Stimulated activated CD8-positive, alpha-beta memory T cell treated with anti-CD3 and anti-CD28 coated beads, Interleukin-15, amount 100 ng/mL, for 48 hours (primary cell): ENCODE measurements at places on chromosomes 3 and 15.

DNA sequence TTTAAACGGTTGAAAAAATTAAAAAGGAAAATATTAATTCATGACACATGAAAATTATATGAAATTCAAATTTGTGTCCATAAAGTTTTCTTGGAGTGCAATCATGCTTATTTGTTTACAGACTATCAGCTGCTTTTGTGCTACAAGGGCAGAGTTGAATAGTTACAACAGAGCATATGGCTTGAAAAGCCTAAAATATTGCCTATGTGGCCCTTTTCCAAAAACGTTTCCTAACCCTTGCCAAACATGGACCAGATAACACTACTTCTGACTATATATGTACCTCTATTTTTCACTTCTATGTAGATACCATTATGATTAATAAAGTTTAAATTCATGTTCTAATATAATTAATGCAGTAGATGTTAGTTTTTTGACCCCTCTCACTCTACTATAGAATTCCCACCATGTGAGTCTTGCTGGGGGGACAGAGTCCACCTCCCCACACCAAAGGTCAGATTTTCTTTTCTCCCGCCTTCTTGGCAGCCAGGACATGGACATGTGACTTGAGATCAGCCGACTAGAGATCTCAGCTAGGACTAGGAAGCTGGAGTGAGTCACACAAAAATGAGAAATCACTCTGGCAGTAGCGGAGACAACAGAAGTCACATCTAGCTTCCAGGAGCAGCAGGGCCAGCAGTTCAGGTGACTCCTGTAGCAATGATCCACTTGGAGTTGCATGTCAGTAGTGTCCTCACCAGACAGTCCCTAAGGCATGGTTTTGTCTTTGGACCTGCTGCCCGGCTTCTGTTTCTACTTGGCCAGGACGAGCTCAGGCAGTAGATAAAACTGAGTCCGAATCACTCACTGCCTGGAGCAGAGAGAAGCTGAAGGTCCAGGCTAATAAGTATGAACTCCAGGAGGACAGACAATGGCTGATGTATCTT lies 22.4 kb downstream of the CIAO2A start:
- DNase-seq, result no peak

DNA sequence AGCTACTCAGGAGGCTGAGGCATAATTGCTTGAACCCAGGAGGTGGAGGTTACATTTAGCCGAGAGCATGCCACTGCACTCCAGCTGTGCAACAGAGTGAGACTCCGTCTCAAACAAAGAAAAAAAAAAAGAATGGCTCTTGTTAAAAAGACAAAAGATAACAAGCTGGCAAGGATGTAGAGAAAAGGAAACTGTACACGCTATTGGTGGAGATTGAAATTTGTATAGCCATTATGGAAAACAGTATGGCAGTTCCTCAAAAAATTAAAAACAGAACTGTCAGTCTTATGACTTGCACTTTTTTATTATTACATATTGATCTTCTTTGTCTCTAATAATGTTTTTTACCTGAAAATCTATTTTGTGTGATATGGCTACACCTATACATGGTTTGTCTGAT lies 41.9 kb downstream of the MEX3B start:
- DNase-seq, result no peak

- DNase-seq, result no peak
Measured at GRCh38 chr3:110767156-110767555, 304.5 kb upstream of the NECTIN3 start.

DNA sequence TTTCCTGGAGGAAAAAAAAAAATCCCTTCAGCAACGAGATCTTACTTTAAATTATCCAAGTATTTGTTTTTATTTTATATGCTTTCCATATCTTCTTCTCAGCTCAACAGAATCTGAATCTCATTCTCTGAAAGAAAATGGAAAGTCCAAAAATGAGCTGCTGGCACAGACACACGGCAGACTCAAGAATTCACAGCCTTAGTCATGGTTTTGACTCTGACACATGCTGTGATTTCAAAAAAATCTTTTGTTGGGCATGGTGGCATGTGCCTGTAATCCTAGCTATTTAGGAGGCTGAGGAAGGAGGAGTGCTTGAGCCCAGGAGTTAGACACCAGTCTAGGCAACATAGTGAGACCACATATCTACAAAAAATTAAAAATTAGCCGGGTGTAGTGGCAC lies 565.0 kb downstream of the MAGI1 start:
- DNase-seq, result no peak

DNA sequence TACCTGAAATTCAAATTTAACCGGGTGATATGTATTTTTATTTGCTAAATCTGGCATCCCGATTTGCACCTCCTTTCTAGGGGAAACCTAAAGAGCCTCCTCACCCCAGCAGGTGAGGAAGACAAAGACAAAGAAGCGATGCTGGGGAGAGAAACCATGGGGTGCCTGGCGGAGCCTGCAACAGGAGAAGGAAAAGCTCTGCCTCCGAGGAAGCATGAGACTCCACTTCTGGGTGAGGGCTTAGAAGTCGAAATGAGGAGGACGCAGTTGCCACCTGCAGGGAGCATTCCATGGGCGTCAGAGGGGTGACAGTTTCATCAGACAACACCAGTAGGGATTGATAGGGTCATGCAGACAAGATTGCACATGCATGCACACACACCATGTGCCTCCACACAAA lies 30.5 kb upstream of the LYZL4 start:
- DNase-seq, result no peak

DNA sequence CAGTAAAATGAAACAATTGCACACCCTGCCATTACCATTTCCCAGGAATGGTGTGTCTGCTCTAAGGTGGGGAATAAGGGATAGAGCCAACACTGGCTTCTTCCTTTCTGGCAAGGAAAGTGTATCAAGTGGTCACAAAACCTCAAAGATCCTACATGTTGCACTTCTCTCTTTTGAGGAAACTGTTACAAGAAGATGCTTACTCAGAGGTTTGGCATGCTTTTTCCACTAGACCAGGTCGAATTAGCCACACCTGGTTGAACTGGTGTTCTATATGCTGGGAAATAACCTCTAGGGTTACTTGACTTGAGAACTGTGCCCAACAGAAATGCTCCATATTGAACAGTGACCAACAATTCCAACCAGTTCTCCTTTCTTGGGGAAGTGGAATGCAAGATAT lies 102.9 kb downstream of the LRRN1 start:
- DNase-seq, result no peak

DNA sequence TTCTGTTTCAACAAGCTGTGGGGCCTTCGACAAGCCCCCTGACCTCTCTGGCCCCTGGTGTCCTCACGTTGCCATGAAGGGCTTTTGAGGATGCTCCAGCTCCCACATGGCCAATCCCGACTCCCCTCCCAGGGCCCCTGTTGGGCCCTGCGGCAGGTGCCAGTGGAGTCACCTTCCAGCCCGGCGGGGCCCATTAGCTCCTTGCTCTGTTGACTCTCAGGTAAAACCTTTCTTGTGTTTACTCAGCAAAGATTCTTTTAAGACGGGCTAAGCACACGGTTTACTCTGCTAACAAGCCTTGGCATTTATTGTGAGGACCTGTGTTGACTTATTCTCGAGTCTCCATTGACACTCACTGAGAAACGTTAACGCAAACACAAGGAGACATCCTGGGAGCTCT lies 15.0 kb downstream of the RPLP1 start:
- no peak for DNase-seq

DNA sequence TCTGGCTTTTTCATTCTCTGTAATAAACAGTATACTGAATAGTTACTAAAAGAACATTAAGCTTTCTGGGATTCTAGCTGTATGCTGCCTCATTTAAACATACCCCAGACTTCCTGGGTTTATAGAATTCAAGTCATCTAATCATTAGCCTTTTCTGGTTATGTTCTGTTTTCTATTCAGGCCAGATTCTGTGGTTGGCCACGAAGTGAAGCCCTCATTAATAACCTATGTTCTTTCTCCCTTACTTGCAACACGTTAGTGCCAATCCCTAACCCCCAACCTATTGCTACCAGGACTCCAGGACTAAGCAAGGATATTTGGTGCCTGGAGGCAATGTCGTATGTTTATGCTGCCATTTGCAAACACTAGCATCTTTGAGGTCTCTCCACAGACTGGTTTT lies 28.6 kb upstream of the MTMR10 start:
- DNase-seq, result no peak

DNA sequence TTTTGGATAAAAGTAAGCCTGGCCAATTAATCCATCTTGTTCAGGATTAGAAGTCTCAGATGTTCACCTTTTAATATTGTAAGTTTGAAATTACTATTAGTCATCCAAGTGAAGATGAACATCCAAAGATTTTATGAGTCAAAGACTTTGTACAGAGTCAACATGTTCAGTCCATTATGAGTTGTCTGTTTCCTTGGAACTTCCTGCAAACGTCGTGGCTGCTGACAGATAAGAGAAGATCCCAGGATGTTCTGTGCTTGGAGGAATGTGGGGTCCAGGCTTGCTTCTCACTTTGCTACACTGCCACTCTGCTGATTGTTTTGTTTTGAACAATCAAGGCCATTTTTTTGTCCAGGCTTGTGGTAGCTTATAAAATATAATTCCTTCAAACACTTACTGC lies 74.3 kb upstream of the SLCO2A1 start:
- DNase-seq, result no peak

DNA sequence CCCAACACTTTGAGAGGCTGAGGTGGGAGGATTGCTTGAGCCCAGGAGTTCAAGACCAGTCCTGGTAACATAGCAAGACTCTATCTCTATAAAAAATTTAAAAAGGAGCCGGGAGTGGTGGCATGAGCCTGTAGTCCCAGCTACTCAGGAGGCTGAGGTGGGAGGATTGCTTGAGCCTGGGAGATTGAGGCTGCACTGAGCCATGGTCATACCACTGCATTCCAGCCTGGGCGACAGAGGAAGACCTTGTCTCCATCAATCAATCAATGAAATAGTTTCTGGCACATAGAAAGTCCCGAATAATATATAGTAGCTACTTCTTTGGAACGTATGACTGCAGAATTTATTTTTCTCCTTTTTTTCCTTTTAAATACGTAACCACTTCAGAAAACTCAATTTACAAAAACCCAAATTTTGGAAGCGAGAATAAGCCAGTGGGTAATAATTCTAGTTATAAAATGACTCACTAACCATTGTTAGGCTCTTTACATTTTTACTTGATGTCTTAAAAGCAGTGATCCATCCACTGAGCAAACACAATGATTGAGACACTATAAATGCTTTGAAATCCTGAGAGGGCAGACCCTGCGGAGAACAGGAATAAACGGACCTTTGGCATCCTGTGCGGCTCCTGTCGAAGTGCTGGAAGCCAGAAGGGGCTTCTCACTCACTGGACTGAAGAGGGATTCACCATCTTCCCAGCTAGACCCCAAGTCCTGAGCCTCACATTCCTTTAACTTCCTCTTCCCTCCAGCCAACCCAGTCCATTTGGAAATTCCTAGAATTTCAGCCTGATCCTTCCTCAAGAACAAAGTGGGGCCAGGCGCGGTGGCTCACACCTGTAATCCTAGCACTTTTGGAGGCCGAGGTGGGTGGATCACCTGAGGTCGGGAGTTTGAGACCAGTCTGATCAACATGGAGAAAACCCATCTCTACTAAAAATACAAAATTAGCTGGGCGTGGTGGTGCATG lies 68.4 kb upstream of the MFGE8 start:
- DNase-seq, result no peak

DNA sequence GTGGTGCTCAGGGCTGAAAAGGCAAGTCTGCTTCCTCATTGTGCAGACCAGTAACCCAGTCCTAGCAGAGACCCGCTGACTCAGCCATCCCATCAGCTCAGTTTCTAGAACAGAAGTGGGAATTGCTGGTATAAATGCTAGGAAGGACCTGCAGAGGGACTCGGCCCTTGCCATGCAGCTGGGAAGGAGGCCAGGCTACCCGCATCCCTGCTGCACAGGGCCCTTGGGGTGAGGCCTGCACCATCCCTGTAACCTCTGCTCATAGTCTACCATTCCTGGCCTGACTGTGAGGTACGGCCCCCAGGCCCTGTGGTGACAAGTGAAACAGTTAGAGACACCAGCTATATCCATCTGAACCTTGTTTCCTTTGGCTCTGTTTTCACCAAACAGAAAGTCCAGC lies 23.5 kb downstream of the RAB6B start:
- DNase-seq, result no peak

- no peak for DNase-seq
Measured at GRCh38 chr3:106510206-106510605, 641.4 kb upstream of the CBLB start.

- no peak for DNase-seq
Measured at GRCh38 chr3:120449701-120450599, 842 bp downstream of the FSTL1 start.

GRCh38 chr3:124701687-124702086 lies 28.6 kb upstream of the UMPS start:
- no peak for DNase-seq

DNA sequence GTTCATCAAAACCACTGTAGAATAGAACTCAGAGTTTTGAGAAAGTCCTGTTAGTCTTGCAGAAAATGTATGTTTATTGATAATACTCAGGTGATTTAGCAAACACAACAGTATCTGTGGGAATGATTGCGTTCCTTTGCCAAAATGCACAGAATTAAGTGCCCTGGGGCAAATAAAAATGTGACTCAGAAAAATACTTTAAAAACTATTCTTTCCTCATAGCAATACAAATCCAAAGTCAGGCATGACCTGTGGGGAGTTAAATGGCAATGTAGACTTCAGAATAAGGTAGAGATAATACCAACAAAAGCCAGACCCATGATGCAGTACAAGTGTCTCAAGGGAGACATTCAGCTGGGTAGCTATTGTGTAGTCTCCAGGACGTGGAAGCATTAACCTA lies 72.3 kb upstream of the SNTN start:
- DNase-seq, result no peak

DNA sequence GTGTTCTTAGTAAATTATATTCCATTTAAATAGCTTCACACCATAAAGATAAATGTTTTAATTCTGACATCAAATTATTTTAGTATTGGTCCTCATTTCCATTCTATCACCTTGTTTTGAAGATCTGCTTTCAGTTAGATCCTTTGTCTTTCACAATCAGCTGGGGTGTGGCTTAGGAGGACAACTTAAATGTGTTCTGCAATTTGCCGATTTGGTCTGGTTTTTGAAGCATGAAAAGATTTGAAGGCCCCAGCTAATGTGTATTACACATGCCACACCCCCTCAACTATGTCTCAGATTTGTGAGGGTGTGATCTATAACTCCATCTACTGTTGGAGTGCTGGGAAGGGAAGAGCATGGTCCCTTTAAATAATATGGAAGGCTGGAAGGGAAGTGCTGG lies 516.1 kb upstream of the GOLIM4 start:
- DNase-seq, result no peak

DNA sequence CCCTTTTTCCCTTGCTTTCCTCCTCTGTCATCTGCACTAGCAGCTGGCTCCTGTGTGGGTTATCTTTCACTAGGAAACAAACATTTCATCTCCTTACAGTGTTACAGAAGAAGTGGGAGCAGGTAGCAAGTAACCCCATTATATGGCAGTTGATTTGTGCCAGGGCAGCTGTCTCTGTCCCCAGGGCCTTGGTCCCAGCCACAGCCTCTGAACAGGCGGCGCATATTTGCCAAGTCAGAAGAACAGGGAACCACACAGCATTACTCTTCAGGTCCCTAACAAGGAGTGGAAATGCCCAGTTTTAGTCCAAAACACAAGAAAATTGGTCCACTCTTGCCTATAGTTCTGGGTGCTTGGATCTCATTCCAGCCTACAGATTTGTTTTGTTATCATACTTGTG lies 80.7 kb upstream of the PXYLP1 start:
- DNase-seq, result no peak

GRCh38 chr3:98529856-98530459 lies 1.8 kb upstream of the GPR15 start:
- DNase-seq, result no peak

GRCh38 chr3:117483839-117484238 lies 774.3 kb downstream of the TUSC7 start:
- no peak for DNase-seq

GRCh38 chr3:14344351-14344750 lies 58.1 kb upstream of the SLC6A6 start:
- DNase-seq, result no peak
